ENCODE measurements at places on chromosomes 4 and X.

- DNase-seq: no peak
Observed at GRCh38 chr4:173461170-173461569, 62.3 kb upstream of the SCRG1 start.

DNA sequence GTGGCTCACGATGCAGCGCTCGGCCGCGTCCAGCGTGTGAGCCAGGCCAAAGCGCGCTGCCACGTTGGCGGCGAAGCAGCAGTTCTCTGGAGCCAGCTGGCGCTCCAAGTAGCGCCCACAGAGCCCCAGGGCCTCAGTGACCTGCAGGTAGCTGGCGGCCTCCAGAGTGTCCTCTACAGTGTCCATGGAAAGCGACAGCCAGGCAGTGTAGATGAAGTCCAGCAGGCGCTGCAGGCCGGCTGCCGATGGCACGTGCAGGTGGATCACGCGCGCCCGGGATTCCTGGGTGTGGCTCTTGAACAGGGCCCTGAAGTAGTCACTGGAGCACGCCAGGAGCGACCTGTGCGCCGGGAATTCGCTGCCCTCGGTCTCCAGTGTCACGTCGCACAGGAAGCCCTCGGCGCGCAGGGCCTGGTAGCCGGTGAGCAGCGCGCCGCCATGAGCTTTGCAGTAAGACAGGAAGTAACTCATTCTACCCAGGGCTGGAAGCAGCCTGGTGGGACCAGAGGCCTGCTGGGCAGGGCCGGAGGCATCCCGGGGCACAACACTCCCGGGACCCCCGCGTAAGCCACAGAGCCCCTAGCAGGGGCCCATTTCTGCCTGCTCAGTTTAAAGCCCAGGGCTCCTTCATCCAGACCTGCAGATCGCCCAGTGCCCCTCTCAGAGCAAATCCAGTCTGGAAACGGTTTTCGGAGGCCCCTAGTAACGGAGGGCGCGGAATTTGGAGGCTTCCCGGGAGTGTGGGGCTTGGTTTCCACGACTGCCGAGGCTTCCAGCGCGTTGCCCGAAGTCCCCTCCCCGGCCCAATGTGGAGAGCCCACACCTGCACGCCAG lies 595 bp downstream of the KLHL34 start:
- DNase-seq: no peak

- DNase-seq: no peak
Observed at GRCh38 chr4:183875251-183875825, 29.8 kb upstream of the STOX2 start.

- no peak for DNase-seq
Observed at GRCh38 chr4:185113340-185113739, 29.7 kb upstream of the SLC25A4 start.

- DNase-seq: no peak
Observed at GRCh38 chr4:107552306-107552705, 167.7 kb downstream of the PAPSS1 start.

GRCh38 chr4:6268650-6269615 lies 717 bp upstream of the WFS1 start:
- no peak for DNase-seq

DNA sequence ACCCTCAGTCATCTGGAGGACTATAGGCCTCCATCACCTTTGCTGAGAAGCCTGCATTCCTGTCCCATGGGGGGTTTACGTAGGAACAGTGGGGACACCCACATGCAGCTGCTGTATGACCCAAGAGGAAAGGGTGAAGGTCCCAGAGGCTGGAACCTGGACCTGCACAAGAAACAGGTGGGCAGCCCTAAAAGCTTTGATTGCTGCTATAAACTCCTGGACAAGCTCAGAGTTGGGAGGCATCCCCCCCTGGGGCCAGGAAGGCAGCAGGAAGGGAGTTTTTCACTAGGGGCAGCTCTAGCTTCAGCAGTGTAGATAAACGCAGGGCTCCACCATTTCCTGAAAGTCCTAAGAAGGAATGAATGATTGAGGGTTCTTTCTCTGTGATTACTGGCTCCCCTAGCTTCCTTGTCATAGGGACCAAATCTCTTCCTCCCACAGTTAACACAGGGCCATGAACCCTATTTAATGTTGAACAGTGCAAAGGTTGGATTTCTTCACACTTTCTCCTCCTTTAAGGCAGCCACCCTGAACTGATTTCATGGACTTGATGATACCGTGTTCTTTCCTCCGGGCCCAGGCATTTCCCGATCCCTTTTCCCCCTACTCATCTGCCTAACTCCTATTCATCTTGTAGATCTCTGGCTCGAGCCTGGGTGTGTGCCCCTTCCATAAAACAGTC lies 84.2 kb downstream of the CHRNA9 start:
- no peak for DNase-seq

- no peak for DNase-seq
Observed at GRCh38 chr4:99402765-99403164, 32.4 kb downstream of the ADH7 start.

GRCh38 chrX:68758671-68759070 lies 70.2 kb upstream of the EFNB1 start:
- no peak for DNase-seq

- DNase-seq: no peak
Observed at GRCh38 chr4:85823295-85823694, 348.3 kb downstream of the ARHGAP24 start.

- no peak for DNase-seq
Observed at GRCh38 chrX:40383969-40384368, 196.8 kb upstream of the ATP6AP2 start.

DNA sequence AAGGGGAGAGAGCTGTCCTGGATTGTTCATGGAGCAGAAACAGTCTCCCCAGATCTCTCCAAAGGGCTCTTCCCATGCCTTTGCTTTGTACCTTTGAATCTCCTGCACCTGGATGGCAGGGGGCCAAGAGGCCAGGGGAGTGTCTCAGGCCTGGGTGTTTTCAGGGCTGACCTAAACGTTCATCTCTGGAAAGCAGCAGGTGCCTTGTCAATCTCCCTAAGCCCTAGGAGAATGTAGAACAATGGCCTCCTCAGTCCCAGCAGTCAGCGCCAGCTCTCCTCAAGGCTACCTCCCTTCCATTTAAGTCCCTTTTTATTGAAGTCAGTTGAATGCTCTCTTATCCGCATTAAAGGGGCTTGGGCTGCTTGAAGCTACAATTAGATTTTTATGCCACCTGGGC lies 31.2 kb upstream of the NSUN7 start:
- DNase-seq: no peak

DNA sequence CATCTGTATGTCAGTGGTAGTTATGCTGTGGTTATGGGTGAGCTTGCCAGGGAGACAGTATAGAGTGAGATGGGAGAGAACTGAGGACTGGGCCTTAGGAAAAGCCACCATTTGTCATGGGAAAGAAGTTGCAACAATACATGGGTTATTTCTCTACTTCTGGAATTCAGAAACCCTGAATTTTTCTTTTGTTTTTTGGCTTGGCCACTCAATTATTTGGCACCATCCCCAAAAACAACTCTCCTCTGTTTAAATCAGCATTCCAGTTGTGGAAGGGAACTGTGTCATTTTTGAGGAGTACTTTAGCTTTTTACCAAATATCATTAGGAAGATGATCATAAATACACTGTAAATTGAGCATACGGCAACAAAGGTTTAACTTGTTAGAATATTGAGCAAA lies 41.1 kb upstream of the ACSL4 start:
- no peak for DNase-seq

DNA sequence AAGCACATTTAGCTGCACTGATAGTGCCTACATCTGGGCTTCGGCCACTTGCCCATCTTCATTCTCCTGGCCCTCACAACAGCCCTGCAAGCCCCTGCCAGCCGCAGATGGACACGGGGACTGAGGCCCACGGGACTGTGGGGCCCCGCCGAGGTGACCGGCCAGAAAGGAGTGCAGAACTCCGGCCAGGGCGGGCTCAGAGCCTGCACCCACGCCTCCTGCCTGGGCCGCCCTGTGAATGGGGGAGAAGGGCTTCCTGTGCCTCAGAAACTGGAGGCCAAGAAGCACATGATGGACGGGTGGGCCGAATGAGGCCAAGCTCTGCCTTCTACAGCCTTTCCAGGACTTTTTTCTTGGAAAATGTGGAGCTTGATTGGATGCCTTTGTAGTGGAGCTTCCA lies 35.7 kb upstream of the HGFAC start:
- DNase-seq: no peak

DNA sequence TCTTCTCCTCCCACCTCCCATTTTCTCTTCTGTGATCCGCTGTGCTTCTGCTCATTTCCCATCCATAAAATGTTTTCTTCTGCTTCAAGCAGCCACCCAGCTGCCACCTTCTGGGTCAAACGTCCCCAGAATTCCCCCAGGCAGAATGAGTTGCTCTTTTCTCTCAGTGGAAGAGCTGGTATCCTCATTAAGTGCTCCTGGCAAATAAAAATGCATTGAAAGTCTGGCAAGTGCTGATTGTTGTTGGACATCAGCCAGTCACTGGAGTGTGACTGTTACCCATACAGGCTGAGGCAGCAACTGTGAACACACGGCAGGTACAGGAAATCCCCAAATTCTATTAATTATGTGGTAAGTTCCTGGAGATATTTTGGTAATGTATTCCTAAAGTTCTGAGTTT lies 52.6 kb downstream of the LIMCH1 start:
- no peak for DNase-seq

DNA sequence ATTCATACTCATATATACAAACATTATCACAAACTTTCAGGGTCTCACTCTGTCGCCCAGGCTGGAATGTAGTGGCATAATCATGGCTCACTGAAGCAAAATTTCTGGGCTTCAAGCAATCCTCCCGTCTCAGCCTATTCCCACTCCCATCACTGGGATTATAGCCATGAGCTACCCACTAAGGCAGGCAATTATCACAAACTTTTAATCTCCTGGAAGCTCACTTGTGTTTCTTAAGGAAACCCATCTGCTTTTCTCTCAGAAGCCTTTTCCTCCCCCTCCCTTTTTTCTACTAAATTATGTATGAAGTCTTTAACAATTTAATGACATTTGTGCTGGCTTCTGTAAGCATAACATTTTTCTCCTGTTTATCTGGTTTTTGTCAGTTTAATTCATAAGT lies 170.5 kb downstream of the AREG start:
- no peak for DNase-seq

DNA sequence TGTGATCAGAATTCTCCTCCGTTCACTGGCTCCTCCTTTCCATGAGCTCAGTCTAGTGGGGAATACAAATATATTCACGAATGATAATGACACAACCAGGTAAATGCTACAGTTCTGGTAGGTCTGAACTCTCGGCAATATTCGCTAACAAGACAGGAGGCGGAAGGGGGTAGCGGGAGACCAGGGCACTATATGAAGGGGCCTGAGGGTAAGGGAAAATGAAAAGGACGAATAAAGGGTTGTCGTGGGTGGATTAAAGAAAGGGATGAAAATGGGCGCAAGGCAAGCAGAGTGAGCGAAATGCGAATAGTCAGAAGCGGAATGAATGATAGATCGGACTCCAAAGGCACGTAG lies 743 bp downstream of the NKAP start:
- no peak for DNase-seq

Measured in substantia nigra (tissue), 51 donors.